ENCODE measurements at places on chromosomes 1 and 21. TPM values are rescaled to one million over a fixed set of nuclear protein-coding genes. Genes with fewer than 3 reads are reported as not detected.

Gene ARHGAP30
- 226 TPM for total RNA-seq

DNA sequence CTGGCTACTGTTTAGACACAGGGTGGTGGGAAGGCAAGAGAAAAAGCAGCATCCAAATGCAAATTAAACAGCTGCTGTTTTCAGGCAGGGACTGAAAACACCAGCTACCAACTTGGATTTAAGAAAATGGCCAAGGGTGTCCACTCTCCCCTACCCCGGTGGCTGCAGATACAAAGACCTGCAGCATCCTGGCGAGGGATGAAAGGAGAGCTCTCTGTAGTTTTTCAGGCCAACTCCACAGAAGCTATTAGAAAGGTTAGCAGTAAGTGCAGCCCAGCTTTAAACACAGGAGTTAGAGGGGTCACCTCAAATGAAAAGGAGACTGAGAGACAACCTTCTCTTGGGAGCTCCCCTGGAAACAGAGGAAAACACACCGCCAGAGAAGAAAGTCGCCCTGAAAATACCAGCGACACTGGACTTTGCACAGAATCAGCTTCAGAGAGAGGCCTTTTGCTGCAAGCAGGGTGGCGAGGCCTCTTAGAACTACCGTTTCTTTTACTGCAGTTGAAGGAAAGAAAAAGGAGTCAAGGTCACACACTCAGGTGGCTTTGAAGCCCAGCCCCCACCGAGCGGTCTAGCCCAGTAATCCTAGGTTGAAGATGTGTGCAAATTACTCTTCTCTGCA is 74.4 kb upstream of the TIAM1 start:
- DNase-seq, result no peak
- H3K4me3 ChIP-seq, result no peak overlapping the region
- no peaks in the 10 kb centered on the region for H3K4me1 ChIP-seq
- H3K27ac ChIP-seq, result no peak overlapping the region
- H3K27me3 ChIP-seq, result no peaks in the 10 kb centered on the region

GRCh38 chr1:93740601-93741031 is 59.0 kb upstream of the BCAR3 start:
- no peaks in the 10 kb centered on the region for H3K27me3 ChIP-seq
- no peak for DNase-seq
- no peak overlapping the region for H3K27ac ChIP-seq
- no peaks in the 10 kb centered on the region for H3K4me1 ChIP-seq
- no peaks in the 10 kb centered on the region for H3K36me3 ChIP-seq

Gene IL24
- total RNA-seq, result not detected

DNA sequence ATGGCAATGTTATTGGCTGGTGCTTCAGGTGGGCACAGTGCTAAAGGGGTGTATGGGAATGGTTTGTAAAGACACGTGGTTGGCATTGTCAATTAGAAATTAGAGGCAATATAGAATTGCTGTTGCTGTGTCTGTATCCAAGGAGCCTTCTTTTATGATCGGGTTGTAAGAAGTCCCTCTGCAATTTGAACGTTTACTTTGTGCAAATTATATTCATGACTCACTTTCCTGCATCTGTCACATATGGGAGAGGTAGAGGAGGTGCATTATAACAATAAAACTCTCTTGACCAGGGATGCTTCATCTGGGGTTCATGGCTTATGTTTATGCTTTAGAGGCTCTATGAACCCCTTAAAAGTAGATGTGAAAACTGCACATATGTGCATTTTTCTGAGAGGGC is 130.4 kb upstream of the DNAH14 start:
- H3K27me3 ChIP-seq, result no peaks in the 10 kb centered on the region
- no peak overlapping the region for H3K27ac ChIP-seq
- H3K4me3 ChIP-seq, result no peak overlapping the region
- H3K36me3 ChIP-seq, result no peaks in the 10 kb centered on the region

Gene CTSK
- total RNA-seq, result 5.9 TPM

Gene MANEAL
- total RNA-seq, result 1.9 TPM

Gene KLF17
- total RNA-seq, result not detected
